ENCODE measurements at places on chromosomes 16 and 17.

GRCh38 chr16:65749506-65749905 is 617.0 kb upstream of the CDH5 start:
- no peak for DNase-seq

DNA sequence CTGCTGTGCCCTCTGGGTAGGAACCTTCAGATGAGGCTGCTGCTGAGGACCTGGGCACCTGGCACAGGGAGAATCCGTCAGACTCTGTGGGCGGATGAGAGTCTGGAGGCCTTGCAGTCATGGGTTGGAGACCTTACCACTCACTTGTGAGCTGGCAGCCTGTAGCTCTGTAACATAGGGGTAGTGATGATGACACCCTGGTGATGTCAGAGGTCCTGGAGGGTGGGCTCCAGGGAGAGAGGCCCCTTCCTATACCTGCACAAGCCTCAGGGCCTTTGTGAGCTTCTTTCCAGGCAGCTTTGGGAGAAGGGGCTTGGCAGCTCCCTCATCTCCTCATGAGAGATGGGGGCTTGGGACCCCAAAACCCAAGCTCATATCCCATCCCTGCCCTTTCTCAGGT is 1.6 kb downstream of the MIEF2 start:
- DNase-seq: no peak

DNA sequence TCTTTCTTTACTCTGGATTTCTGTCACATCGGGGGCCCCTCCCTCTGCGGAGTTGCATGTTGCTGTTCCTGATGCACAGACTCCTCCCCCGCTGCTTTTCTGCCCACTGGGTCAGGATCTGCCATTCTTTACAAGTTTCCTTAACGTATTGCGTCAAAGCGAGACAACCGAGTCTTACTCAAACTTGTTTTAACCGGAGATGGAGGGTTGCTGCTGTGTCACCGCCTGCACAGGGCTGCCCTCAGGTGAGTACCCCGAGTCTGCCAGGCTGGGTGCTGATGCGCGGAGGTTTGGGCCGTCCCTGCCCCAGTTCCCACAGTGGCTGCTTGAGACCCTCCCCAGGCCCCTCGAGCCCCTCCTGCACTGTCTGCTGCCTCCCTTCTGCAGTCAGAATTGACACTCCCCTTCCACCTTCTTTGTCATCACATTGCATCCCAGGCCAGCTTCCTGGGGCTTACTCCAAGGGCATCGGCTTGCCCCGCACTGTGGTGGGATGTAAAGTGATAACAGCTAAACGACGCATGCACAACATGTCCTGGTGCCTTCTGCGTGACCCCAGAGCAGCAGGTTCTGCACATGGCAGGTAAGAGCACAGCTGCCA is 19.3 kb downstream of the CARHSP1 start:
- no peak for DNase-seq

GRCh38 chr16:81624760-81625543 is 154.1 kb upstream of the PLCG2 start:
- no peak for DNase-seq

DNA sequence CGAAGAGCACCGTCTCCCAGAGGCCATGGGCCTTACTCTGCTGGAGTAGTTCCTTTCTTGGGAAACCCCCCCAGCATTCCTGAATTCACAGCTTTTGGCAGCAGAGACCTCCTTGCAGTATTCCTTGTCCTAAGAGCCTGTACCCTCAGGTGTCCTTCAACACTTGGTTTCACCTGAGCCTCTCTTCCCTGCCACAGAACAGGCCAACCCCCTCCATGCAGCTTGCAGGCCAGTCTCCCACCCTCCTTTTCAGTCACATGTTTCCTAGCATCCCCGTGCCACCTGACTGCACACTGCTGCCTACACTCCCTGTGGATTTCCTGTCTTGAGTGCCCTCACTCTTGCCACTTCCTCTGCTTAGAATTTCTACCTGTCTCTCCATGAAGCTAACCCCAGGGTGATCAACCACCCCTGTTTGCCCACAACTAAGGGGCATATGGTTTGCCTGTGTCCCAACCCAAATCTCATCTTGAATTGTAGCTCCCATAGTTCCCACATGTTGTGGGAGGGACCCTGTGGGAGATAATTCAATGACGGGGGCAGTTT is 65.5 kb downstream of the DYNLRB2 start:
- DNase-seq: no peak

DNA sequence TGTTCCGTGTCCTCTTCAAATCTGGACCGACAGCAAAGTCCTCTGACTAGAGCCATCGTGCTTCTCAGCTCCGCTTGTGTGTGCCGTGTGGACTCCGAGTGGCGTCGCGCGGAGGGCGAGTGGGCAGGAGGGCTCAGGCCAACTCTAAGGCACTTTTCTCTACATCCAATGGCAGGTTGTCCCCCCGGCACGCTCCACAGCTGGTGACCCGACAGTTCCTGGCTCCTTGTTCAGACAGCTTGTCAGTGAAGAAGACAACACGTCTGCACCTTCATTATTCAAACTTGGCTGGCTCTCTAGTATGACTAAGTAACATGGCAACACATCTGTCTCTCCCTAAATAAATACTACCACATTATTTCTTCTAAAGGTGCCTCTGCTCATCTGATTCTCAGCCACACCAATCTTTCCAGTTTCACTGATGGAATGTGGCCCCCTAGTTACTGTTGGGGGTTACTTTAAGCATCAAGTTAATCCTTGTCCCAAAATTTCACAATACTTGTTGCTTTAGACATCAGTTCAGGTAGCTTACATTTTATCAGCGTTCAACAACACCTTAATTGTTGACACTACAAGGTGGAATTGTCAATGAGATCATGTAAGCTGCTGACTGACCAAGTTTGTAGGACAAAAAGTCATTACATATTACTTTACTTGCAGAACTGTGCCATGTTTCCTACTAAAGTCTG is 15.4 kb downstream of the COG1 start:
- DNase-seq: no peak
